ENCODE measurements at places on chromosomes 1 and 21.

- DNase-seq, result no peak
Observed at GRCh38 chr1:241608379-241609033, 31.7 kb downstream of the CHML start.

GRCh38 chr1:207319199-207319598, 2.3 kb upstream of the CD55 start:
- no peak for DNase-seq

GRCh38 chr1:1059494-1060280, 14.4 kb downstream of the RNF223 start:
- peak; percentile 80 for DNase-seq

- DNase-seq, result no peak
Observed at GRCh38 chr1:152817309-152817708, 5.5 kb downstream of the LCE1B start.

GRCh38 chr1:168939947-168940223, 166.6 kb upstream of the ATP1B1 start:
- no peak for DNase-seq

DNA sequence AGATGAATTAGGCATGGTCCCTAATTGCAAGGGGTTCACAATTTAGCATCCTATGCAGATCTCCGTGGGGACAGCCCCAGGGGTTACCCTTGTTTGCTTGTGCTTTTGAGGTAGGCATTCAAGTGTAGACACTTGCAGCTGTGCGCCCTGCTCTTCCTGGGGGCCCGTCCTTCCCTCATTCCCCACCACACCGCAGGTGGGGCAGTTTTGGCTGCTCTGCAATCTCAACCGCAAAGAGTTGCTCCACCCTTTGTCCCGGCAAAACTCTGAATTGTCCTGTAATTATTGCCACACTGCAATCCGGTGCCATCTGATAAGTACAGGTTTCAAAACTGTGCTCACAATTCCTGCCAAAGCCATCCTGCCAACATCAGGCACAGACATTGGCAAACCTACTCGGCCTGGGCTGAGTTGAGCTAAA, 65.4 kb upstream of the LYST start:
- no peak for DNase-seq

DNA sequence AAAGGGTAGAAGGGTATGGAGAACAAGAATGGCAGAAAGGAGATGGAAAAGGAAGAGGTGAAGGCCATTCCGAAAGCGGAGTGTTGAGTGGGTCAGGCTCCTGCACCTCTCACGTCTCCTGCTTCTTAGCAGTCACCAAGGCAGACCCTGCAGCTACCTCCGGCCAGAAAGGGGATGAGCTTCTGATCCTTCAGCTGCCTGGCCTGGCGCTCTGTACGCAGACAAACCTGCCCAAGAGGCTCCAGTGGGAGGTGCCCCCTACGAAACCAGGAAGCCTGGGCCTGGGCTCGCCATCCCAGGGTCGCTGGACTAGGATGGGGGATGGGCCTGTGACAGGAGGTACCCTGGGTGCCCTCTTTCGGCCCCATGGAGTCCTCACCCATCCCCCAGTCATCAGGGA, 3.0 kb downstream of the GPR61 start:
- no peak for DNase-seq

GRCh38 chr1:27103498-27103897, 51.4 kb downstream of the SLC9A1 start:
- no peak for DNase-seq

GRCh38 chr1:204544321-204544720, 28.1 kb downstream of the MDM4 start:
- no peak for DNase-seq

GRCh38 chr21:20999659-21000058, 1.4 kb downstream of the NCAM2 start:
- no peak for DNase-seq

- no peak for DNase-seq
Observed at GRCh38 chr1:85448358-85448757, 16.6 kb downstream of the DDAH1 start.

- no peak for DNase-seq
Observed at GRCh38 chr1:221625026-221625425, 116.9 kb downstream of the DUSP10 start.

- no peak for DNase-seq
Observed at GRCh38 chr1:38667626-38668025, 191.9 kb downstream of the RRAGC start.

GRCh38 chr1:34847094-34847493, 12.5 kb downstream of the SMIM12 start:
- no peak for DNase-seq

DNA sequence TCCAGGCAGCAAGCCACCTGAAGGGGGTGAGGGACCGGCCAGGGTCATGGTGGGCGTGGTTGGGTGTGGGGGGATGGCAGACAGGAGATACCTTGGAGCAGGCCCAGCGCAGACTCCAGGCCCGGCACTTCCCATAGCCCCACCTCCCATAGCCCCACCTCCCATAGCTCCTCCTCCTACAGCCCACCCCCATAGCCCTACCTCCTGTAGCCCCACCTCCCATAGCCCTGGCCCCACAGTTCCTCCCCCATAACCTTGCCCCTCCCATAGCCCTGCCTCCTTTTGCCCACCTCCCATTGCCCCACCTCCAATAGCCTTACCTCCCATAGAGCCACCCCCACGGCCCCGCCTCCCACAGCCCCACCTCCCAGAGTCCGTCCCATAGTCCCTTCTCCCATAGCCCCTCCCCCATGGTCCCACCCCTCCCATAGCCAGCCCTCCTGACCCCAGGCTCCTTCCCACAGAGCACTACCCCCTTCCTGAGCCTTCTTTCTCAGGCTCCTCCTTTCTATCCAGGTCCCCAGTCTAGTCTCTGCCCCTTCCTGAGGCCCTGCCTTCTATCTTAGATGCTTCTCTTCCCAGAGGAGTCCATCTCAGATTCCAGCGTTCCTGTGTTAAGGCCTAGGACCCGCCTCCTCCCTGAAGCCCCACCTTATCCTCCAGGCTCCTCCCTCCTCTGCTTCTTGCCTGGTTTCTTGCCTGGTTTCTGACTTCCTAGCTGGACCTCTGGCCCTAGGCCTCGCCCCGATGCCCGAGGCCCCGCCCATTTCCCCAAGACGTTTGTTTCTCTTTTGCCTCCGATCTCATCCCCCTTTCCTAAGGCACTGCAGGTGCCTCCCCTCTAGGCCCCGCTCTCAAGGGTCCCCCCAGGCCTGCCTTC, 46.8 kb downstream of the PTPRU start:
- no peak for DNase-seq

- DNase-seq, result no peak
Observed at GRCh38 chr1:41621791-41622190, 137.3 kb upstream of the EDN2 start.

Data from T-cell (primary cell).